ENCODE measurements at places on chromosomes 3 and 15.

GRCh38 chr3:194322678-194323211 is 28.4 kb downstream of the CPN2 start:
- DNase-seq = no peak

DNA sequence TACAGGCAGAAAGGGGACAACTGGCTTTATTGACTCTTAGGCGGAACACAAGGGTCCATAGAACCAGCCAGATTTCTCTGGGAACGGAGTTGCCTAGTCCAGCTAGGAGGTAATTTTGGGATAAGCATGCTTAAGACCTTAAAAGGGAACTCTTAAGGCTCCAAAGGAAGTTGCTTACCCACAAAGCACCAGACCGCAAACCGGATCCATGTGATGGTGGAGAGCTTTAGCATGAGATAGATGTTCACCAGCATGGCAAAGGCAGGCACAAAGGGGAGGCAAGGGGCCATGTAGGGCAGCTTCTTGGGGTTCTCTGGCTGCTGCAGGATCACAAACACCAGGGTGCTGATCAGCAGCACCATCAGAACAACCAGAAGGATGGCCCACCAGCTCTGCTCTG is 61.4 kb downstream of the CLDN11 start:
- no peak for DNase-seq

- DNase-seq = no peak
Measured at GRCh38 chr3:161254861-161255260, 33.8 kb downstream of the NMD3 start.

DNA sequence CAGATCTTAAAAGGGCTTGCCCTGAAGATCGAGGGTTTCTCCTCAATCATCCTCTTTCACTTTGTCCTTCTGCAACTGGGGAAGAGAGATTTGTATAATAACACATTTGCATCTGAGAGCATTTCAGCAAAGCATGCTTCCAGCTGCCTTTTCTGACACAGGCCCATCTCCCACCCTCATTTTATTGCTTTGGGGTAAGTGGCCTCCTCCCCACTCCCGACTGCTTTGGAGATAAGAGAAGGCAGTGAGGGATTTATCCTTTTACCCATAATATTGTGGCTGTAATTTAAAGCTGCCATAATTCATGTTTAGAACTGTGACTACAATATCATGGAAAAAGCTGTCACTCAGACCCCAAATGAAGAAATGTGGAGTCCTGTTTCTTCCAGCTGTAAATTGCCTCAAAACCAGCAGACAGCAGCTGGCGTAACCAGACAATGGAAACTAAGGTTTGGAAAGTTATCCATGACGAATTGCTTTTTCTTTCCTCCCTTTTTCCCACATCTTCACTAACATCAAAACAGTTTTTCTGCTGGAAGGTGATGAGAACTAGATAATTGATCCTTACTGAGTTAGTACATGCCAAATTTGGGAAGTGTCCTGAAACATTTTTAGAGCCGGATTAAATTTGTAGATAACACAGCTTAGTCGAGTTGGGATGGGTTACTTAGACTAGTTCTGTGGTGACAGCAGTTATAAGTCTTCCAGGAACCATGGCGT is 104.2 kb upstream of the PFN2 start:
- DNase-seq = no peak

GRCh38 chr15:96524676-96525417 is 194.3 kb downstream of the NR2F2 start:
- DNase-seq = no peak

- no peak for DNase-seq
Measured at GRCh38 chr3:144831955-144832716, 860.5 kb downstream of the DIPK2A start.

DNA sequence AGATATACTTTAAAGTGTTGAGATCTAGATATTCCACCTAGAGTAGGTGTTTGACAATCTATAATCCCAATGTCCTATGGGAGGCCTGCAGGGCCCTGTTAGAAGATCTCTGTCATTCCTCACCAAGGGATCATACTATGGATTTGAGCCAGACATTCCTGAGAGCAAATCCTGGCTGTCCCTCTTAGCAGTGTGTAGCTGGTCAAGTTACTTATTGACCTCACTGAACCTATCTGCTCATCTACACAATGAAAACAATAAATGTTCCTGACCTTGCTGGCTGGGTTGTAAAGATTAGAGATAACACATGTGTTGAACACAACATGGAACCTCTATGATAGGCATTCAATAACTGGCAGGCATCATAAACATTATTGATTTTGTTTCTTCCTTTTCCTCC is 265.6 kb upstream of the ATP11B start:
- DNase-seq = no peak

GRCh38 chr3:134802428-134803050 is 7.5 kb downstream of the EPHB1 start:
- no peak for DNase-seq

GRCh38 chr3:65568497-65568896 is 470.2 kb downstream of the MAGI1 start:
- DNase-seq = no peak

- DNase-seq = no peak
Measured at GRCh38 chr15:69395991-69396390, 18.2 kb upstream of the KIF23 start.

- DNase-seq = no peak
Measured at GRCh38 chr15:29266052-29266582, 3.5 kb downstream of the NSMCE3 start.

- DNase-seq = no peak
Measured at GRCh38 chr3:60363817-60364216, 887.4 kb downstream of the FHIT start.

GRCh38 chr3:52028572-52028971 is 27.8 kb downstream of the DUSP7 start:
- no peak for DNase-seq

DNA sequence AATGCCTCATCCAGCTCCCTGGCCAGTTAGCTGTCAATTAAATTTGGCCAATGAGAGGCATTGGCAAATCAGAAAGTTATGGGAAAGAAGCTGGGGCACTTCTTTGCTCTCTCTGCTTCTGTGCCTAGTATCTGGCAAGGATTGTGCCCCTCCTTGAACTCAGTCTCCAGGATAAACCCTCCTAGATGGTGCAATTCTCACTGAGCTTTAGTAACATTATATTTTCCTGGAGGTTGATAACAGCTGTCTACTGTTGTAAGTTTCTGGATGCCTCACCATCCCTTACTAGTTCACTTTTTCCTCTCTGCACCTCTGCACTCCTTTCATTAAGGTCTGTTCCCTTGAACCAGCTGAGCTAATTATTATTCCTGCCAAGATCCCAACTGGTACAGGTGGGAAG is 329.5 kb downstream of the MFSD1 start:
- DNase-seq = no peak

GRCh38 chr3:15443826-15444524 is 16.6 kb downstream of the EAF1 start:
- DNase-seq = no peak

- DNase-seq = no peak
Measured at GRCh38 chr3:192130534-192131132, 596.7 kb downstream of the FGF12 start.

- no peak for DNase-seq
Measured at GRCh38 chr3:112508860-112509259, 9.6 kb upstream of the BTLA start.

DNA sequence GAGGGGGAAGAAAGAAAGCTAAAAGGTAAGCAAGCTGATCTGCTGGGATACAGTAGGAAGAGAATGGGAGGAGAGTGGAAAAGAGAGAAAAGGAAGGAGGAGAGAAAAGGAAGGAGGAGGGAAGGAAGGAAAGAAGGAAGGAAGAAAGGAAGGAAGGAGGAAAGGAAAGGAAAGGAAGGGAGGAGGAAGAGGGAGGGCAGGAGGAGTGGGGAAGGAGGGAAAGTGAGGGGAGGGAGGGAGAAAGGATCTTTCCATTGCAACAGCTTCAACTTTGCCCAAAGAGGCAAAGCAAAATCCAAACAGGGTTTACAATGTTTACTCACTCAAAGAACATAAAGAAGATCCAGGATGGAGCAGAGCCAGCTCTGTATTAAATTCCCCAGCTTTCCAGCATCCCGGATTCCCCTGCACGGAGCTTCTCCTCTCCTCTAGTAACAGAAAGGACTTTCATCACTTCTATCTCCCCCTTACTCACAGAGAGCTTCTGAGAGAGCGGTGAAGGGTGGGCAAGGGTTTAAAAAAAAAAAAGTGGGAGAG is 494.2 kb upstream of the PROK2 start:
- DNase-seq = no peak

GRCh38 chr15:21267671-21268395 is 172.5 kb downstream of the POTEB3 start:
- no peak for DNase-seq

GRCh38 chr3:88150371-88150770 is 612 bp downstream of the C3orf38 start:
- no peak for DNase-seq

DNA sequence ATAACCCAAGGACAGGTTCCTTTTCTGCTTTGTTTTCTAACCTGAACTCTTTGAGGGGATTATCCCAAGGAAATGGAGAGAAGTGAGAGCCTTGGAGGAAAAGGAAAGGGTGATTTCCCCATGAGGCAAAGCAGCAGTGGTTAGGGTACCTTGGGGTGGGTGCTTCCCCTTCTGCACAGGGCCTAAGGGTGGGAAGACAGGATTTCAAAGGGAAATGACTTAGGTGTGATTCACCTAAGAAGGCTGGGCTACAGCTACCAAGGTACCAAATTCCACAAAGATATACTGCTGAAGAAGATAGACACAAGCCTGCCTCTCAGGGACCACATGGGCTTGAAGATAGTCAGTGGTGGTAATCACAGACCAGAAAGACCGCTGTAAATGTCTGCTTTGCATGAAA is 325.3 kb upstream of the DPH6 start:
- DNase-seq = no peak

GRCh38 chr3:63960048-63960711 is 48.0 kb upstream of the SCAANT1 start:
- DNase-seq = no peak

DNA sequence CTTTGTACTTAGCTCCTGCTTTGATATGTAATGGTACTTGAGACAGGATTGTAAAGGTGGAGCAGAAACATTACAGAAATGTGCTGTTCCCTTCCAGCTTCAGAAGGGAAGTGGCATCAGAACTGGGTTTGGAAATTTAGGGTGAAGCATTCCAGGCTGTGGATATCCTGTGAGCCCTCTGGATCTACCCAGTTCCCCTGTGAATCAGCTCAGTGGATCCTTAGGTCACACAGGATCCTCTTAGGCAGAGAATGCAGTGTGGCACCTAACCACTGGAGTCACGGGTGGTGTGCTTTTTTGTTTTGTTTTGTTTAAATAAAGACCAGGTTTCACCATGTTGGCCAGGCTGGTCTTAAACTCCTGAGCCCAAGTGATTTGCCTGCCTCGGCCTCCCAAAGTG is 66.0 kb downstream of the TRIM71 start:
- DNase-seq = no peak

GRCh38 chr3:217948-218347 is 21.4 kb downstream of the CHL1 start:
- no peak for DNase-seq

DNA sequence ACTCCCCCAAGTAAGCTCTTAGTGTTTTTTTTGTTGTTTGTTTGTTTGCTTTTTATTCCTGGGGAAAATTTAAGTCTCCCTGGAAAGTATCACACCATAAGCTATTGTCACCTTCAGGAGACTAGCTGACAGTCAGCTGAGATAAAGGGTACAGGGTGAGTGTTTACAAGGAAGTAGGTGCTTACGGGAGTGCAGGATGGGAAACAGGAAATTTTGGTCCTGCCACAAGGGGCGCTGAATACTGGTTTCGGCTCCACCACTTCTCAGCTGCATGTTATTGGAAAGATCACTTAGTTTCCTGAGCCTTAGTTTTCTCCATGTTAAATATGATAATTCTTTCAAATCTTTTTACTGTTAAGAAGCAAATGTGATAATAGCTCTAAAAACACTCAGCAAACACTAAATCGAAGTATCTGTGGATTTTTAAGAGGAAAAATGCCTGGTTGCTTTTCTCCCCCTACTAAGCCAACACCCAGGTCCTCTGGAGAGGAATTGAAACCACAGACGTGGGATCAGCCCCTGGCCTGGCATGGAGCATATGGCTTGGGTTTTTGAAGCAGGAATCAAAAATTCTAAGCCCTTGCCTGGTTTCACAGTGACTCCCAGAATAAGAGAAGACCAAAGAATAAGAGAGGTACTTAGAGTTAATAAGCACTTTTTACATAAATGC is 90.7 kb downstream of the SCN11A start:
- no peak for DNase-seq

DNA sequence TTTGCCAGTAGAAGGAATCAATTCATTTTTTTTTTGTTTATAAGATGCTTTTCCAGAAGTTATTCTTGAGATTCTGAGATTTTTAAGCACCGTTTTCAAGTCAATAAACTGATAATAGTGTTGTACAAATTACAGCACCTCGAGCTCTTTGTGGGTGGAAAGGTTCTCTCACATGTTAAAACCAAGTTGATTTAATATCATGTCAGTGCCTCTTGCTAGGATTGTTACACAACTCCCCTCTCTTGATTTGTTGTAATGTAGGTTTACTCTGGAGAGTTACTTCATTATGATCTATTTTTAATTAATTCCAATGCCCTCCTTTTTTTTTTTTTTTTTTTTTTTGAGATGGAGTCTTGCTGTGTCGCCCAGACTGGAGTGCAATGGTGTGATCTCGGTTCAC is 25.8 kb upstream of the UBXN7 start:
- no peak for DNase-seq

DNA sequence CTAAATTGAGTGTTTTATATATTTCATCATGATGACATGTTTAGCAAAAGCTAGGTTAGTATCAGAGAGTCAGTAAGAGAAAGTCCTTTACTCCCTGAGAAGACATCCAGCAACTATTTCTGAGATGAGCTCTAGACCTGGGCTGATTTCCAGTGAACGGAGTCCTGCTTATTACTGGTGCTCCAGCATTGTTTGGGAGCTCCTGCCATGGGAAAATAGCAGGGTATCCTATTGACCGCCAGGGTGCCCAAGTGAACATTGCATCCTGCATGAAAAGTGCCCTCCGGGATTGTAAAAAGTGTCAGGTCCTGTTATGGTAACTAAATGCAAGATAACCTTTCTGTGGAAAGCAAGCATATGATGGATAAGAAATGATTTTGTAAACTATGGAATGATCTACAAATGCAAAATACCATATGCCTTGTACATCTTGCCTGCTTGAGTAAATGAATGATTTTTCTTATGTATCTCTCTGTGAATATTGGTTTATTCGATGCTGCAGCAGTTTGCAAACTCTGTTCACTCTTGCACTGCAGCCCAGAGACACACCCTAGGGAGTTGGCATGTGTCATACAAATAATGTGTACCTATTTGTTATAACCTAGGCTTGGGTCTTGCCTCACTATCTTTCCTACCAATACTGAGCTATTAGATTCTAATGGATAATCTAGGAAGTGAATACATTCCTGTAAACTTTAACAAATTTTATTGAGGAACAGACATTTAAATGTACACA is 96.7 kb downstream of the IL5RA start:
- no peak for DNase-seq

DNA sequence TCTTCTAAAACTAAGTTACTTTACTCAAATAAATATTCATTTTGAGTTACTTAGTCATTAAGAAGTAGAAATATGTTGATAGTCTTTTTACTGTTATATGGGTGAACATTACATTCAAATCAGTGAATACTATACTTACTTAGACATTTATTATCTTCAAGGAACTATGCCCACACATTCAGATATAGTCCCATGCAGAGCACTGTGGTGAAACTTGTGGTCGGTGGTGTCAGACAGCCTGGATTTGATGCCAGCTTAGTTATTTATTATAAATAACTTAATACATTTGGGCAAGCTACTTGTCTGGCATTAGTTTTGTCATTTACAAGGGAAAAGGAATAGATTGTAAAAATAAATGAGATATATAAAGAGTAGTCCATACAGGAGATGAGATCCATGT is 149.5 kb downstream of the RAP2B start:
- DNase-seq = no peak

Data from effector CD8-positive, alpha-beta T cell (primary cell).